Thymus (tissue), 14 donors: ENCODE measurements at places on chromosomes 3 and 15. TPM values are rescaled to one million over a fixed set of nuclear protein-coding genes. Genes with fewer than 3 reads are reported as not detected.

The SEMA6D gene
- total RNA-seq = 7.6 TPM

The GPR149 gene
- total RNA-seq = not detected

The LMOD3 gene
- total RNA-seq = 0.14 TPM

The AGTR1 gene
- 0.61 TPM for total RNA-seq

The NR1I2 gene
- 0.14 TPM for total RNA-seq

The RASGRP1 gene
- total RNA-seq = 53.3 TPM

The SLC38A3 gene
- total RNA-seq = 0.05 TPM

The GOLGA8J gene
- total RNA-seq = 0.05 TPM

The PP2D1 gene
- total RNA-seq = not detected

The SELENOK gene
- 31.1 TPM for total RNA-seq
